SW480 (cell line): ENCODE measurements at places on chromosomes 6 and 20.
A peak's percentile ranks its signal among the peaks of the same experiment; 100 is the strongest.

GRCh38 chr6:14837435-14837834 lies 408.4 kb upstream of the JARID2 start:
- peak; percentile 11 for DNase-seq

GRCh38 chr6:5113096-5113495 lies 28.0 kb downstream of the PPP1R3G start:
- no peak for DNase-seq

DNA sequence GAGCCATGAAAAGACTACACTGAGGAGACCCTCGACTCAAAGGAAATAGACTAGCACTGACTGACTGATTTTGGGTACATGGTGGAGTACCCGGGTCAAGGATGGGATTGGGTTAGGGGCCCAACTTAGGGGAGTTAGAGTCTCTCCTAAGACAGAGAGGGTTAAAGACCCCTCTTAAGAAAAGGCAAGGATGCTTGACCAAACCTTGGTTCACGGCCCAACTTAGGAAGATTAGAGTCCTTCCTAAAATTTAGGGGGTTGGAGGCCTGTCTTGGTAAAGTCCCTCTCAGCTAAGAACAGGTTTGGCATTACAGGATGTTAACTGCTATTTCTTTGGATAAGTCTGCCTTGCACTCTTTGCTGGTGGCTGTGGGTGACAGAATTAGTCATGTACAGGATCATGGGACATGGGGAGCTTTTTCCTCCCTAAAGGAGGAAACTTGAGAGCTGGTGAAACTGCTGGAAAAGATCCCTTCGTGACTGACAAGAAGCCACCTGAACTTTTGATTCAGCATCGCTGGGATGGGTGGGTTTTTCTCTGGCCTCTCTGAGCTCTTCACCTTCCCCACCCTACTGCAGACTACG lies 12.3 kb upstream of the SLC22A16 start:
- DNase-seq, result no peak

- DNase-seq, result no peak
Observed at GRCh38 chr6:168078175-168078942, 653 bp downstream of the FRMD1 start.

- no peak for DNase-seq
Observed at GRCh38 chr20:53922901-53923314, 147.5 kb downstream of the BCAS1 start.

- DNase-seq, result no peak
Observed at GRCh38 chr6:113924312-113924723, 46.6 kb downstream of the HDAC2 start.

- DNase-seq, result peak; percentile 28
Observed at GRCh38 chr6:20092071-20092566, 120.2 kb downstream of the MBOAT1 start.

DNA sequence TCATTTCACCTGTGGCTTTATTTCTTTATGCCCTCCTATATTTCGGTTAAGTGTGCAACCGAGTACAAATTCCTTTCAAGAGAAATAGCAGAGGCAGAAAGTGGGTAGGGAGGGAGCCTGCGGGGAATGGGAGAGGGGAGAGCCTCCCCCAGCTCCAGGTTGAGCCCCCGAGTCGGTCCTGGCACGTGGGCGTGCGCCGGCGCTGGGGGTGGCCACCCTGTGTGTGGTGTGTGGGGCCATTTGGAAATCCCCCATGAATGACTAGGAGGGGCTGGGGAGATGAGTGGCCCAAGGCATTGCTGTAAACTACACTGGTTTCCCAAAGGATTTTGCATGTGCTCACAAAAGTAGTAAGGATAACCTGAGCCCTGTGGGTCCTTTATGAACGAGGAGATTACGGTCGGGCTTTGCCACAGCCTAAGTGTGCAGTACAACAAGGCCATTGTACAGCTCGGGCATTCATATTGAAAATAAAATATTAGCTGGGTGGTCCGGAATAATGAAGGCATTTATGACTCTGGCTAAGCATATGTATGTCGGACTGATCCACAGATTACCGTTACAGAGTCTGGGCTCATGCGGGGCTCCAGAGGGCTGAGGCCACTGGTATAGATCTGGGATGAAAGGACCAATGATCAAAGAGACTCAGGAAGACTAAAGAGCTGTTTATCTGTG lies 84.5 kb upstream of the RALGAPA2 start:
- no peak for DNase-seq

GRCh38 chr6:71138376-71138775 lies 150.2 kb upstream of the OGFRL1 start:
- no peak for DNase-seq

DNA sequence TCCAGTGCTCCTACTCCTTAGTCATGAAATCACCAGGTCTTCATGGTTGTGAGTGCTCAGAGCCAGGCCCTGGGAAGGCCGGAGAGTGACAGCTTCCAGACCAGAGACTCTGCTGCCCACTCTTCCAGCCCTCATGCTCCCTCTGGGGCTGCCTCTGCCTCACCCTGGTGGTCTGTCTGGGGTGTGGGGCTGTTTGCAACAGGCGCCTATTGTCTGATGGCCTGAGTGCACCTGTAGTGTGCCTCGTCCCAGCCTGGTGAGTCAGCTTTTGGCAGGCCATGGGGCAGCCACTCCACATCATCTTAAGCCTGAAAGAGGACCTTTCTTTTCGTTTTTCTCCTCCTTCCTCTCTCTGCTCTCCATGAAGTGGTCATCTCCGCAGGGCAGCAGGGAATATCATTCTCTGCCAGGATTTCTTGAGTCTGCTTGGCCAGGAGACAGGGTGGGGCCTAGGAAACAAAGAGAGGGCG lies 173.8 kb downstream of the VEGFA start:
- DNase-seq, result no peak

GRCh38 chr20:17357238-17357637 lies 130.4 kb downstream of the PCSK2 start:
- DNase-seq, result no peak

GRCh38 chr20:36604952-36605398 lies 604 bp upstream of the RAB5IF start:
- DNase-seq, result no peak

- DNase-seq, result no peak
Observed at GRCh38 chr6:85983032-85983659, 340.5 kb upstream of the SYNCRIP start.

GRCh38 chr20:63554361-63555278 lies 661 bp downstream of the FNDC11 start:
- no peak for DNase-seq

DNA sequence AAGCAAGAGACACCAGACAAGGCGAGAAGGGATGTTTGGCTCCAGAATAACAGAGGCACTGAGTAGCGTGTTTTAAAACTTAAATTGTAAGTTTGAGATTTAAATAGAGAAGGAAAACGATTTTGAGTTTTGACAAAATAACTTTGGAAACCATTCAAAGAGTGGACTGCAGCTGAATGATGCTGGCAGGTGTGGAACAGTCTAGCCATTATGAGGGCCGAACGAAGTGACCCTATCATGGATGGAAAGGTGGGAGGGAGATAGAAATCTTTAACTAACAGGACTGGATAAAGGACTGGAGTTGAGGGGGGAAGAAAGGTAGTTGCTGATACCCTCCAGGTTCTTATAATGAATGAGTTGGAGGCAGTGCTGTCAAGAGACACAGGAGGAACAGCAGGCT lies 248.4 kb downstream of the PACRG start:
- no peak for DNase-seq

- no peak for DNase-seq
Observed at GRCh38 chr20:9523636-9524035, 9.2 kb downstream of the LAMP5 start.

DNA sequence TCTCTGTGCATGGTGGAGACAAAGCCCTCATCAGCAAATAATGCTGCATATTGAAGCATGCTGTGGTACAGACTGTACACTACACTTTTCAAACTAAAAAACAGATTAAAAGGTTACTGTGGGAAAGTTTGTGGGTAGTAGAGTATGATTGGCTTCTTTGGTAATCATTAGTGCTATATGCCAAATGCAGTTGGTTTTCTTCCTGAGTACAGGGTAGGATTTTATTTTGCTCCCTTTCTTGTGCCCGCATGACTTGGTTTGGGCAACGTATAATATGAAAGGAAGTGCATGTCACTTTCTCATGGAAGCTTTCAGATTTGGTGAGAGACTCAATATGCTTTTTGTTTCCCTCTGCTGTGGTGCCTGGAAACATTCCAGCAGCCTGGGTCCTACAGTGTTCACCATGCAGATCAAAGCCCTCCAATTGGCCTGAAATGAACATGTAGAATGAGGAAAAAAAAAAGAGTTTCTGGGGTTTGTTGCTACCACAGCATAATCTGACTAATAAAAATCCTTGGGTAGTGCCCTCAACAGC lies 270.7 kb upstream of the ADGRB3 start:
- no peak for DNase-seq

GRCh38 chr6:21831521-21832291 lies 238.2 kb downstream of the SOX4 start:
- DNase-seq, result no peak

DNA sequence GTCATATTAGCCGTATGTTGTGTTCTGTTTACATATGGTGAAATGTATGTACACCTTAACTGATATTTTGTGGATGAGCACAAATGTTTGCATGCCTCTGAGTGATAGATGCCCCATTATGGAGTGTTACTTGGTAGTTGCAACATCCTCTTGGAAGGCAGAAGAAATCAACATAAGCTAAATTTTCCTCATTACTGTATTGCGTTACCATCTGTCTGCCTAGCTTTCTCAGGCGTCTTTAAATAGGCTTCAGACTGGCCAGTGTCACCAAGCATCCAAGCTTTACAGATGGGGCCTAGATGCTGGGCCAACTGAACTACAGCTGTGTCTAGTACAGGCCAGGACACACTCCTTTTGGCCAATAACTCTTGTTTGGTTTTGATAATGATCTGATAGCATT lies 250.6 kb downstream of the SAMD5 start:
- DNase-seq, result no peak
